ENCODE measurements at places on chromosomes 4 and X.
A peak's percentile ranks its signal among the peaks of the same experiment; 100 is the strongest.

DNA sequence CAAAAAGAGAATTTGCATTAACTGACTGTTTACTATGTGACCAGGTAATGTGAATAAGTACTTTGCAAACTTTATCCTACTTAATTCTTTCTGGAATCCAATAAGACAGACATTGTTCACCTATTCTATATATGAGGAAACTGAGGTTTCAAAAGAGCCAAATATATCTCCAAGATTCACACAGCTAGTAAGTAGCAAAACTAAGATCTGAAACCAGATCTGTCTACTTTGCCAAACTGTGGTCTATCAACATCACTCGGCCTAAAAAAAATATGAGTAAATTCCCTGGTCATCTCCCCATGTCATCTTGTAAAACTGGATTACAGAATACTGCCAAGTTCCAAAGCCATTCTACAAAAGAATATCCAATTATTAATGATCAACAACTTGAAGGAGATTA, 52.8 kb downstream of the ANAPC10 start:
- no peak for DNase-seq

DNA sequence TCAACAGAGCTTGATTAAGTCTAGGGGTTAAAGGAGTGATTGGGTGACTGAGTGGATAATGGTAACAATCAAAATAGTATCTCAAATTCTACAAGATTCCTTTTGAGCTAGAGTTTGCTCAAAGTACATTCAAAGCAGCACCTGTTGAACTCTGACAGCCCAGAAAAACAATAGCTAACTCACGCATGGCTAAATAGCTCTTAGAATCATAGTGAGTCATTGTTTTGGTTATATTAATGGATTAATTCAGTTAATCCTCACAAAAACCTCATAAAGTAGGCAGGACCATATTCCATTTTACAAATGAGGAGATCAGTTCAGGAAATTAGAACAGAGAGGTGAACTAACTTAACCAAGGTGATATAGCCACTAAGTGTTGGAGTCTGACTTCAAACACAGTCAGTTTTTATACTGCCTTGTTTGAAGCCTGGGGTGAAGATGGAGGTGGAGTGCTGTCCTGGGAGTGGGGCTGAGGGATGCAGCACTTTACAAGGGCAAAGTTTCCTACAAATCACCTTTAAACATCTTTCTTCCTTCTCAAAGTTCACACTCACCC, 35.9 kb upstream of the PPM1K start:
- DNase-seq, result no peak

DNA sequence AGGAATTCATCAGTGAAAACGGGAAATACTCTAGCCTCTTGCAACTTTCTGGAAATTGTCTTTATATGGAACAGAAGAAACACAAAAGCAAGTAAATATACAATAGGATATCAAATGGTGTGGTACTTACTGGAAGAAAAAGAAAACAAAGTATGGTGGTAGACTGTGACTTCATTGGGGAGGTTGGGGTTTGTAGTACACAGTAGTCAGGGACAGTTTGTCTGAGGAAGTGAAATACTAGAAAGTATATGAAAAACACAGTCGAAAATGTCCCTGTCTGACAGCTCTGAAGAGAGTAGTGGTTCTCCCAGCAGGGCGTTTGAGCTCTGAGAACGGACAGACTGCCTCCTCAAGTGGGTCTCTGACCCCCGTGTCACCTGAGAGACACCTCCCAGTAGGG, 390.0 kb upstream of the NWD2 start:
- no peak for DNase-seq

- no peak for DNase-seq
Observed at GRCh38 chr4:153997516-153997915, 208.6 kb upstream of the SFRP2 start.

DNA sequence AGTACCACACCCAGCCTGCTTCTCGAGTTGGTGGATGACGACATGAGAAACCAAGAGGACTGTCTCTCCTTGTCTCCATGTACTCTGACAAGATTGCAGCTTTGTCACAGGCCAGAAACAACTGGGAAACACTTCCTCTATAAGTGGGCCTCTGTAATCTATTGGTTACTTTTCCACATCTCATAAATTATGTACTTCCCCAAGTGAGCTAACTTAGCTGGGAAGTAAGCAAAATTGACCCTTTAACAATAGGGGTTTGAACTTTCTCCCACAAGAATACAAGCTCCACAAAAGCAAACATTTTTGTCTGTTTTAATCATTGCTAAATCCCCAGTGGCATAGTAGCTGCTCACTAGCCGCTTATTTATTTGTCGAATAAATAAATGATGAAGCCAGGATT, 14.1 kb upstream of the USO1 start:
- DNase-seq, result no peak

GRCh38 chrX:18640686-18641085, 31.2 kb downstream of the RS1 start:
- DNase-seq, result no peak

- DNase-seq, result peak; percentile 33
Observed at GRCh38 chrX:100895365-100896075, 21.4 kb upstream of the NOX1 start.

DNA sequence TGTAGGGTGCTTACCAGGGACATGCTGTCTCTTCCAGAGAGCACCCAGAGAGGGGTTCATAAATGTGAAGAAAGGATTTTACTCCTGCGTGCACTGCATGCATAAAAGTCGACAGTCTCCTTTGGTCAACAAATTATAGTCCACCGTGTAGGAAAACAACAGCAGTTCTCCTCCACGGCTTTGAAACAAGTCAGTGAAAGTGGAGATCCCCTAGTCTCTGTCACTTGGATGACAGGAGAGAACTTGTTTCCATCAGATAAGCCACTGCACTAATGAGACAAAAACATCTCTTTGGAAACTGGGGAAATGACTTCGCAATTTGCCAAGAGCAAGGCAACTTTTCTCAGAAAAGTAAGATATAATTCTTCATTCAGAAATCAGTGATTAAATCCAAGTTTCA, 9.7 kb downstream of the UNC5C start:
- DNase-seq, result no peak

DNA sequence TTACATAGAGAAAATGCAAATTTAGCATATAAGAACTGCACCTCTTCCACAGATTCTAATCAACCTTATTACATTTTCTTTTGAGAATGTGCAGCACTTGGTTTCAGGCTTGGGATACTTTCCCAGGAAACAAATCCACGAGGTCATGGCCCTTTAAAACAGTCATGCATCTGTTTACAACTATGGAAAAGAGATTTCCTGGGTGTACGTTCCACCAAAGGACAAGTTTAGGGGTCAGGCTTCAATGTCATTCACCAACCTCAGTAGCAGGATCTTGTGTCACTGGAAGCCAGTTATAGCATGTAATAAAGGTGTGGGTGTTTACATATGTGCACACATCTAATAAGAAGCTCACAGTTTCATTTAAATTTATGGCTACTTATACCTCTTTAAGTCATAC, 30.7 kb downstream of the EREG start:
- no peak for DNase-seq

GRCh38 chrX:66021765-66022631, 17.9 kb downstream of the VSIG4 start:
- peak; percentile 81 for DNase-seq

GRCh38 chr4:1590244-1590643, 93.9 kb downstream of the FAM53A start:
- DNase-seq, result no peak

- peak; percentile 32 for DNase-seq
Observed at GRCh38 chr4:98092833-98093439, 50.3 kb downstream of the STPG2 start.

- DNase-seq, result no peak
Observed at GRCh38 chr4:177235026-177235425, 74.6 kb upstream of the NEIL3 start.

DNA sequence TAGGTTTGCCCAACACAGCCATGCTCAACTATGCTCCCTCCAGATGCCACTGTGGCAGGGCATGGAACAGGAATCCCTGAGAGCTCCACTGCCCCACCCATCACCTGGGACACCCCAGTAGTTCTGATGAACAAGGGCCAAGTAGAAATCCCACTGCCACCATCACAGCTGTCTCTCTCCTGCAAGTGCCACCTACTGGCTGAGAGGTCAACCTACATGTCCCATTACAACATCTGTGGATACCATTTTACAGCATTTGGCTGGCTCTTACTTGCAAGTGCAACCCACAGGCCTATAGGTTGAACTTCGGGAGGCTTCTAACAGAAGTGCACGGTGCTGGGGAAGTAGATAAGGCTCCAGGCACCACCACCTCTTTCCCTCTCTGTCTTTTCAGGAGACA, 142.5 kb downstream of the CXXC4 start:
- DNase-seq, result peak; percentile 17

DNA sequence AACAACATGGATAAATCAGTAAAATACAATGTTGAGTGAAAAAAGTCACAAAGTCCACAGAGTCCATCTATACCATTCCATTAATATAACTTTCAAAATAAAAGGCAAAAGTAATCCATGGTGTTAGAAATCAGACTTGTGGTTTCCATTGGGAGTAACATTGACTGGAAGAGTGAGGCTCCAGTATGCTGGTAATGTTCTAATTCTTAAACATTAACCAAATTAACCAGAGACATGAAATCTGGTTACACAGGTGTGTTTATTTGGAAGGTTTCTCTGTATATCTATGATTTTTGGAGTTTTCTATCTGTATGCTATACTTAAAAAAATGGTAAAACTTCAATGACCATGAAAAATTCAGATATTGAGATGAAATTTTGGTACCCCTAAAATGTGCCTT, 42.6 kb downstream of the SULT1B1 start:
- no peak for DNase-seq

GRCh38 chrX:56728321-56728720, 722 bp upstream of the NBDY start:
- peak; percentile 3 for DNase-seq

DNA sequence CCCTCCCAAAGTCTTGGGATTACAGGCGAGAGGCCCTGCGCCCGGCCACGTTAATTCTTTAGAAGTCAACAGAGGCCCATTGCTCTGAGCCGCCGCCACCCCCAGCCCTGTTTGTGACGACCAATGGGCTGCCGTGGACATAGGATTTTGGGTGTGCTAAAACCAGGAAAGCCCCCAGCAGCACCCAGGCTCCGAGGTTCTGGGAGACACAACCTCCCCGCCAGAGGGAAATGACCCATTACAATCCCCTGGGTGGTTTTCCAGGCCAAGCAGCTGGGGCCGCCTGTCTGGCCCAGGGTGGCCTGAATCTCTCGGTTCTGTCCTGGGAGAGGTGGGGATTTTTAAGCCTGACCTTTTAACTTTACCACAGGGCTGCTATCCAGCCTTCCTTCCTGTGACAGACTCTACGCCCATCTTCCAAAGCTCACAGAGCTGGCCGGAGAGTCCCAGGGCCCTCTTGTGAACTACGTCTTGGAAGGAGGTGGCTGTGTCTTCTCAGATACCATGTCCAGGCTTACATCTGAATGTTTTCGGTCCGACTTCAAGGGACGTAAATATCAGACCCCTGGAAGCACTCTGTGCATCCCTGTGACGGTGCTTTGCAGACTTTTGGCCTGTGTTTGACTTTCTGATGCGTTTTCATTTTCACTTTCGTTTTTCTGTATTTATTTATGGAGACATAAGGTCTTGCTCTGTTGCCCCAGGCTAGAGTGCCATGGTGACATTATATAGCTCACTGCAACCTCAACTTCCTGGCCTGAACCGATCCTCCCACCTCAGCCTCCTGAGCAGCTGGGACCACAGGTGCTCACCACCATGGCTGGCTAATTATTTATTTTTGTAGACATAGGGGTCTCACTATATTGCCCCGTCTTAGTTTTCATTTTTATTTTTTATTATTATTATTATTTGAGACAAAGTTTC, 36.0 kb downstream of the P2RY8 start:
- no peak for DNase-seq

DNA sequence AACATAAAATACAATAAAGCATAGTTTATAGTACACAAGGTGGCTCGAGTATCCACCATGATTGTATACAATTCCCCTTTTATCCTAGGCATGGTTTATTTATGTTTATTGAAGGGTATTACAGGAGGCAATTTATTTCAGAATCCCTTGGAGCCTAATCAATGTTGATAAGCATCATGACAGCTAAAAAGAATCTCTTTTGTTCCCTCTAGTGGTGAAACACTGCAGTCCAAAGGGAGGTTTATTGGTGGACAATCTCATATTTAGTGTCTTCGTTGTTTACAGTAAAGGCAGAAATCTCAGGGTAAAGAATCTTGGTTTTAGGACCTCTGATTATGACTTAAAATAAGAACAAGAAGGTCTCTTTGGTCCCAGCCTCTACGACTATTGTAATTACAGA, 1712.5 kb downstream of the C4orf33 start:
- peak; percentile 20 for DNase-seq

DNA sequence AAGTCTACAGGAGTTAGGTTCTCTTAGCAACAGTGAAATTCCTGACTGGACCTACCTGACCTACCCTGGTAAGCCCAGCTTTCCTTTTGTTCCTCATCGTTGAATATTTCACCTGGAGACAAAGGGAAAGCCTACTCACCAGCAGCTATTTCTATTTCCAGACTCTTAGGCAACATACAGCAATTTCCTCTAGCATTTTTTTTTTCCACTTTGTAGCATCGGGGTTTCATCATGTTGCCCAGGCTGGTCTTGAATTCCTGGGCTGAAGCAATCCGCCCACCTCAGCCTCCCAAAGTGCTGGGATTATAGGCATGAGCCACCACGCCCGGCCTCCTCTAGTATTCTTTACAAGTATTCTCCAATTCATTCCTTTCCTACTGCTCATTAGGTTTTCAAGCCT, 6.8 kb upstream of the S100G start:
- DNase-seq, result no peak

DNA sequence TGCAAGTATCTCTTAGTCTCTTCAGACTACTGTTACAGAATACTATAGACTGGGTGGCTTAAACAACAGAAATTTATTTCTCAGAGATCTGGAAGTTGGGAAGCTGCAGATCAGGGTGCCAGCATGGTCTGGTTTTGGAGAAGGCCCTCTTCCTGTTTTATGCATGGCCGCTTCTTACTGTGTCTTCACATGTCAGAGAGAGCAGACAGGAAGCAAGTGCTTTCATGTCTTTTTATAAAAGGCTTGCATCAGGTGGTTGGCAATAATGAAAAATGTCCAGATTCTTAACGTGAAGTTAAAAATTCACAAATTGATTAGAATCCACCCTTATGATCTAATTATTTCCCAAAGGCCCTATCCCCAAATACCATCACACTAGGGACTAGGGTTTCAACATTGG, 284.9 kb downstream of the RPA4 start:
- peak; percentile 1 for DNase-seq

DNA sequence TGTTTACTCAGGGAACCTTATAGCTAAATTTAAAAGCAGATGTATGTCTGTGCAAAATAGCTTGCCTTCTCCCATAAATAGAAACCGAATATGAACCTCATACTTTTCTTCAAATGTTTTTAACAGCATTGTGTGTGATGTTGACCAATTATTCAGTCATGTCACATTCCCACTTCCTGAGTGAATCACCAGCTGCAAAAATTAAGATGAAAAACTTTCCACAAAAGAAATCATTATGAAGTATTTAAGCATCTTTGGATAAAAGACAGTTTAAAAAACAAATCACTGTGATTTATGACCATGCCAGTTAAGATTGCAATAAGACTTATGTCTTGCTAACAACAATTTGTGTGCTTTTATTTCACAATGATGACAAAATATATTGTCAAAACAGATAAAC, 220.1 kb downstream of the PDGFC start:
- DNase-seq, result no peak

GRCh38 chrX:48676893-48677270, 6.7 kb upstream of the WAS start:
- DNase-seq, result no peak
